ENCODE measurements at places on chromosomes 2 and 18.

DNA sequence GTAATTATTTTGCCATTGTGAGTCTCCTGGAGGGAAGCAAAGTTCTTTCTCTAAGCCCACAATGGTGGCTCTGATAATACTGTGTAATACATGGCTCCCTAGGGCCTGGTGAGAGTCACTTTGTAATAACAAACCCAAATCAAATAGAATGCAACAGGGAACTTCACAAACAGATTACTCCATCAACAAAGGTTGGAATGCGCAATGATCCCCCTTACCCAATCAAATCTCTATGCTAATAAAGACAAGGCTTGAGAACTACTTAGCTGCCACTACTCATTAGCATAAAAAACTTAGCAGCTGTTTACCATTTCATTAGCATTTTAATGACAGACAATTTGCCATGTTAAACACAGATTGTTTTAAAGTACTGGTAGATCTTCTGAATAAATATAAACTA, 285.6 kb upstream of the SESTD1 start:
- DNase-seq: no peak

DNA sequence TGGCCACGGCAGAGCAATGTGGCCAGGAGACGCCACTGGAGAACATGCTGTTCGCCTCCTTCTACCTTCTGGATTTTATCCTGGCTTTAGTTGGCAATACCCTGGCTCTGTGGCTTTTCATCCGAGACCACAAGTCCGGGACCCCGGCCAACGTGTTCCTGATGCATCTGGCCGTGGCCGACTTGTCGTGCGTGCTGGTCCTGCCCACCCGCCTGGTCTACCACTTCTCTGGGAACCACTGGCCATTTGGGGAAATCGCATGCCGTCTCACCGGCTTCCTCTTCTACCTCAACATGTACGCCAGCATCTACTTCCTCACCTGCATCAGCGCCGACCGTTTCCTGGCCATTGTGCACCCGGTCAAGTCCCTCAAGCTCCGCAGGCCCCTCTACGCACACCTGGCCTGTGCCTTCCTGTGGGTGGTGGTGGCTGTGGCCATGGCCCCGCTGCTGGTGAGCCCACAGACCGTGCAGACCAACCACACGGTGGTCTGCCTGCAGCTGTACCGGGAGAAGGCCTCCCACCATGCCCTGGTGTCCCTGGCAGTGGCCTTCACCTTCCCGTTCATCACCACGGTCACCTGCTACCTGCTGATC, 4.9 kb downstream of the GPR17 start:
- DNase-seq: no peak

DNA sequence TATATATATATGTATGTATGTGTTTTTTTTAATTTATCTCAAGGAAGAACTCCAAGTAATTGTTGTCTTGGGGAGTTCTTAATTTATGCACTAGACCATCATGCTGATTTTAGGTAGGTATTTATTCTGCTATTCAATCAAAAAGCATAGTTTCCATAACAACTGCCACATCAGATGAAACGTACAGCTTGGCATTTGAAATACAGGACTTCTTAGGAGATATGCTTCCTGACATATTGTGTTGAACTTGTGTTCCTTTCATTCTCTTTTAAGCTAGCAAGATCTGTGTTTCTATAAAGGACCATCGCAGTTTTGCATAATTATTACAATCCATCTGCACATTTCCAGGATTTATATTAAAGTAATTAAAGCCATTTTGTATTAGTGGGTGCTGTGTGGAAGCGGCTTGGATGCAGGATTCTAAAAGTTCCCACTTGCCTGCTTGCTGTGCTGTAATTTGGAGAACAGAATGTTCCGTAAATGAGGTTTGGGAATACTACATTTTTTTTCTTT, 343.5 kb upstream of the FANCL start:
- DNase-seq: no peak

DNA sequence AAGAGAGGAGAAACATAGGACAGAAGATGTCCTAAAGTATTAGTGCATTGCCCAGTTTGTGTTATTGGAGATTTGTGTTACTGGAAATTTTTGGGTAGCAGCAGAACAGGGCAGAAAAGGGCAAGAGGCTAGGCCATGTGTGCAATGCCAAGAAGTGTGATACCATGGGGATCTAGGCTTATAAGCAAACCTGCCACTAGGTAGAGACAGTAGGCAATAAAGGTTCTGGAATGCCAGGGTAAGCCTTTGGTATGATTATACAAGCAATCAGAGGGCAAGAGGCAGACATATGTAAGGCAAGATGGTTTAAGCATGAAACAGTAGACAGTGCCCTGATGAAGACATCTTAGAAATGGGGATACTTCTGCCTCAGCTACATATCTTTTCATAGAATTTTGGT, 12.3 kb upstream of the CERS6 start:
- no peak for DNase-seq

GRCh38 chr2:85736456-85737355, 17.1 kb upstream of the ATOH8 start:
- no peak for DNase-seq

GRCh38 chr2:65291216-65292105, 63.8 kb downstream of the ACTR2 start:
- no peak for DNase-seq

DNA sequence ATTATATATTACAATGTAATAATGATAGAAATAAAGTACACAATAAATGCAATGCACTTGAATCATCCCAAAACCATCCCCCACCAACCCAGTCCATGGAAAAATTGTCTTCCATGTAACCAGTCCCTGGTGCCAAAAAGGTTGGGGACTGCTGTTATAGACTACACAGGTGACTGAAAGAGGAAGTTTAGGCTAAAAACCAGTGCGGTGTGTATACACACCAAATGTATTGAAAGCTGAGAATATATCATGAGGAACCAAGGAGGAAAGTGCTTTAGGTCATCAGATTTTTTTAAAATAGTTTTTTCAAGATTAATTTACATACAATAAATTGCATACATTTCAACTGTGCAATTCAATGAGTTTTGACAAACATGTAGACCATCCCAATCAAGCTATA, 20.5 kb upstream of the C1D start:
- DNase-seq: no peak

DNA sequence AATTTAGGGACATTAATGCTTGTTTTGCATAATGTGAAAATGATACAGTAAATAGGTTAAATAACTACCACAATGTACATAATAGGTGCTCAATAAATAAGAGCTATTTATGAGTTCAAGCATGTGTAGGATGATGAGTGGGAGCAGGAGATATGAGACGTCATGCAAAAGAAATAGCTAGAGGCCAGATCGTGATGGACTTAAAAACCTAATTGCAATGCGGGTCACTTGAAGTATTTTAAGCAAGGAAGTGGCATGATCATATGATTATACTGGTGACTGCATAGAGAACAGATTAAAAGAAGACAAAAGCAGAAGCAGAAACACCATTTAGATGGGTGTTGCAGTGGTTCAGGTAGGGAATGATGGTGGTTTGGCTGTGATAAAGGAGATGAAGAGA, 78.0 kb downstream of the HNMT start:
- DNase-seq: no peak

- no peak for DNase-seq
These were observed 74.7 kb downstream of the SATB2 start for GRCh38 chr2:199383021-199383420.

- DNase-seq: no peak
These were observed 270.5 kb upstream of the MEIS1 start for GRCh38 chr2:66164470-66164869.

DNA sequence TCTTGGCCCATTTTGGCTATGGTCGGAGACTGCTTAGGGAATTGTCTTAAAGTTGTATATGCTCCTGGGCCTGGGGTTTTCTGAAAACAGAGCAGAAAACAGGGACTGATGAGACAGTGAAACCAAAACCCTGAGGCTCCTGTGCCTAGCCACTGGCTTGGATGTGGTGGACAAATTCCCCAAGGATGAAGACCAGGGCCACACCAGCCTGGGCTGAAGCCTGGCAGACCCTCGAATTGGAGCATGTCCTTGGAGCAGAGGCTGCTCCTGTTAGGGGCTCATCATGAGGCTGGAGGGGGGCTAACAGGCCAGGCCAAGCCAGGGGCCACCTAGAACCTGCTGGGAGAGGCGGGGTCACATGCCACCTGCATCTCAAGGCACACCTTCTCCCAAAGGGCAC, 68.1 kb downstream of the STPG4 start:
- DNase-seq: no peak

- DNase-seq: no peak
These were observed 72.9 kb downstream of the PTRHD1 start for GRCh38 chr2:24720310-24720709.

DNA sequence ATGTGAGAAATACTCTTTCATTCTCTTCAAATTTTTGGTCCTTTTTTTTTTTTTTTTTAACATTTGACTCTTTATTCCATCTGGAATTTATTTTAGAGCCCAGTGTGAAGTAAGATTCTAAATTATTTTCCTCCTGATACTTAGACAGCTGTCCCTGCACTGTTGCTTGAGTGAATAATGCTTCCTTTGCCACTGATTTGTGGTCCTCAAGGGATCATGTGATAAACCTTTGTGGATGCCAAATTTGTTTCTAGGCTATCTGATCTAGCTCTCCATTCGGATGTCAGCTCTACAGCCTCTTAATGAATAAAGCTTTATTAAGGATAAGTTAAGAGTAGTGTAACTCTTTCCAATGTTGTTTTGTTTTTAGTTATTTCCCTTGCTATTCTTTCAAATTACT, 142.3 kb downstream of the SMAD7 start:
- no peak for DNase-seq

- DNase-seq: no peak
These were observed 12.6 kb upstream of the SFXN5 start for GRCh38 chr2:73083886-73084800.

- DNase-seq: no peak
These were observed 58.9 kb upstream of the ZNF516 start for GRCh38 chr18:76553715-76554546.

GRCh38 chr2:26382564-26382963, 19.2 kb upstream of the DRC1 start:
- DNase-seq: no peak

- DNase-seq: no peak
These were observed 136.9 kb downstream of the GAREM1 start for GRCh38 chr18:32333781-32334180.

DNA sequence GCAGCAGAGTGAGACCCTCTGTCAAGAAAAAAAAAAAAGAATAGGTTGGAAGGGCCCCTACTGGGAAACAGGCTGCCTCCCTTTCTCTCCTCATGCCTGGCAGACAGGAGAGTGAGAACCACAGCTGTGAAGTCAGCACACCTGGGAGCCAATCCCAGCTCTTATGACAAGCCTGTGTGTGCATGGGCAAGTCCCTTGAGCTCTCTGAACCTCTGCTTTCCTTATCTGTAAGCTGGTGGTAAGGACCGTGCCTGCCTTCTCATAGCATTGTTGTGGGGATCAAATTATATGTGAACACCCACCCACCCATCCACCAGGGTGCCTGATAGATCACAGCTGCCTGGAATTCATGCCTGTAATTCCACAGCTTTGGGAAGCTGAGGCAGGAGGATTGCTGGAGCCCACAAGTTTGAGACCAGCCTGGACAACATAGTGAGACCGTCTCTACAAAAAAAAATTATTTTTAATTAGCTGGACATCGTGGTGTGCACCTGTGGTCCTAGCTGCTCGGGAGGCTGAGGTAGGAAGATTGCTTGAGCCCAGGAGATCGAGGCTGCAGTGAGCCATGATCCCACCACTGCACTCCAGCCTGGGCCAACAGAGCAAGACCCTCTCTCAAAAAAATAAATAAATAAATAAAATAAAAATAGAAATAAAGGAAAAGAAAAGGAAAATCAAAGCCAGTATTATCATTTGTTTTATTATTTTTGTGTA, 66.9 kb upstream of the MCFD2 start:
- DNase-seq: no peak

DNA sequence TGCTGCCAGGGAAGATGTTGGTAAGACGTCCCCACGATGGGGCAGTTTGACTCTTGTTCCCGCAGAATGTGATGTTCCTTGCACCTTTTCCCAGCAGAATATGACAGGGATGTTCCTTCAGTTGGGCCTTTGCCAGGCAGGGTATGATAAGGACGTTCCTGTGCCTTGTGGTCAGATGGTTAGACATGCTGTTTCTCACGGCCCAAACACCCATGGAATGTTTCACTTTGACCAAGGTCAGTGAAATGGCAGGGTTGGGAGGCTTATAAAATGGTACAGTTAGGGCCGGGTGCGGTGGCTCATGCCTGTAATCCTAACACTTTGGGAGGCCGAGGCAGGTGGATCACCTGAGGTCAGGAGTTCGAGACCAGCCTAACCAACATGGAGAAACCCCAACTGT, 40.3 kb upstream of the YPEL5 start:
- no peak for DNase-seq

DNA sequence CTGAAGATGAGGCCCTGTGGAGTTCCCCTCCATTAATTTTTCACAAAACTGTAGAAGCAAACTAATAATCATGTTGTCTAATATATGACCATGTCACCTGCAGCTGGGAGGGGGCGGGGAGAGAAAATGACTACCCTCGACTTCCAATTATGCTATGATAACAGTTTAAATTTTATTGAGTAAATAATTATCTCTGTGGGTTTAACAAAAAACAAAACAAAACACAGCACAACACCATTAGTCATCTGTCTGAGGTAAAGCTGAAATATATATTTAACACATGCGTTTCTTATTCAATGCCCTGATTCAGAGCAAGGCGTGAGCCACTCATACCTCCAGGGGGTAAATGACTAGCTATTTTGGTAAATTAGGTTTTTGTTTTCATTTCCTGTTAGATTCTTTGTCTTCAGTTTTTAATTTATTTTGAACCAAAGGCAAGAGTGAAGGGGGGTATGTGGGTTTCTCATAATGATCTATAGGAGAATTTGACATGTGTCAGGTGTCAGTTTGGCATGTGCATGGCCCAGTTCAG, 77.4 kb upstream of the ZCCHC2 start:
- no peak for DNase-seq

- no peak for DNase-seq
These were observed 78.1 kb upstream of the KIF5C start for GRCh38 chr2:148796735-148797512.

- DNase-seq: no peak
These were observed 340.0 kb upstream of the GULP1 start for GRCh38 chr2:187951470-187952218.

- DNase-seq: no peak
These were observed 37.4 kb downstream of the NCK2 start for GRCh38 chr2:105782123-105782522.

GRCh38 chr2:74877781-74878433, 44.0 kb downstream of the HK2 start:
- no peak for DNase-seq

DNA sequence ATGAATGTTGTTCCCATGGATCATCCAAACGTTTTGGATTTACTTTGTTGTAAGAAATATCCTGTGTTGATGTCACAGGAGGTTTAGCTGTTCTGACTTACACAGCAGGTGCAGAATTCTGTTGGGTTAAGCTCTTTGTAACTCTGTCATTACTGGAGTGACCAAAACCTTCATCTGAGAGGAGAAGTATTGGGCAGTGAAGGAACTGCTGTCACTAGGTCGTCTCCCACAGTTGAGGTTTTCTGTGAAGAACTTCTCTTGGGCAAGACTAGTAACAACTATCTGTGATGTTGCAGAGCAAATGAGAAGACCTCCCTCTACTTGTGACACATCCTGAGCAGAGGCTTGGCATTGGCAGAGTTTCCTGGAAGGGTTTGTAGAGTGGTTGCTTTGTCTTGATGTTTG, 2.9 kb downstream of the SPTBN1 start:
- no peak for DNase-seq

Measured in activated CD8-positive, alpha-beta memory T cell treated with anti-CD3 and anti-CD28 coated beads for 1 hour (primary cell).